Inflammatory macrophage treated with lipopolysaccharide for 4 hours (primary cell): ENCODE measurements at places on chromosomes 2 and 18.

DNA sequence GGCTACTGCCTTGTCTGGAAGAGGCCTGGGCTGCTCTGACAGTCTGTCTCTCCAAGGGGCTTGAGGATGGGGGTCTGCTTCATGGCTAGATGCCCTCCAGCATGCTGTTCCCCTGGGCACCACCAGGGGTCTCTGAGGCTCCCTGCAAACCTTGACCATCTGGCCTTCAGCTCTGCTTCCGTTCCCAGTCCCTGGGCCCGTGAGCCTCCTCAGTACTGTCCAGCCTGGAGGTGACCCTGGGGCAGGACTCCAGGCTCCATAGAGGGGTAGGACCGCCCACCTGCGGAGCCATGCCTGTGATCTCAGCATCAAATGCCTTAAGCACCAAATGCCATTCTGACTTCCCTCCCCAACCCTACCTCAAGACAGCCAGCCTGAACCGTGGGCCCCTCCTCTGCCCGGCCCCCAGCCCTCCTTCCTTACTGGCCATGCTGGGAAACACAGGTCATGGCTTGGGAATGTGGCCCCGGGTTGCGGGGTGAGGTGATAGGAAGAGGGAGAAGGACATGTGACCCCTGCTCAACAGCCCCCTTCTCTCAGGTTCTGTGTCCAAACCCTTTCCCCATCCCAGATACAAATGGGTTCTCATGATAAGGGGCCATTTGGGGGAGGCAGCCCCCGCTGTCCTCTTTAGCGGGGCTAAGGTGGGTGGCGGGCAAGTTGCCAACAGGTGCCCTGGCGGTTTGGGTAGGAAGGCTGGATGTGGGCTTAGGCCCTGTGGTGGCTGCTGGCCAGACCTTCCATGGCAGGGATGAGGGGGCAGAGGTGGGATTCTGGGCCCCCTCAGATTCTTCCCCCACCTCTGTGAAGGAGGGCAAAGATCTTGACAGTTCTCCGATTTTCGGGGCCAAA lies 25.0 kb downstream of the SPEG start:
- DNase-seq = peak; percentile 38

- DNase-seq = no peak
Observed at GRCh38 chr18:38494065-38494464, 928.5 kb upstream of the CELF4 start.

- DNase-seq = peak; percentile 31
Observed at GRCh38 chr2:26088038-26088643, 54.3 kb downstream of the RAB10 start.

GRCh38 chr2:45890819-45891218 lies 239.3 kb downstream of the PRKCE start:
- peak; percentile 82 for DNase-seq

- no peak for DNase-seq
Observed at GRCh38 chr2:133266041-133266925, 302.0 kb downstream of the NCKAP5 start.

GRCh38 chr2:149360106-149360505 lies 29.7 kb downstream of the LYPD6 start:
- DNase-seq = no peak

DNA sequence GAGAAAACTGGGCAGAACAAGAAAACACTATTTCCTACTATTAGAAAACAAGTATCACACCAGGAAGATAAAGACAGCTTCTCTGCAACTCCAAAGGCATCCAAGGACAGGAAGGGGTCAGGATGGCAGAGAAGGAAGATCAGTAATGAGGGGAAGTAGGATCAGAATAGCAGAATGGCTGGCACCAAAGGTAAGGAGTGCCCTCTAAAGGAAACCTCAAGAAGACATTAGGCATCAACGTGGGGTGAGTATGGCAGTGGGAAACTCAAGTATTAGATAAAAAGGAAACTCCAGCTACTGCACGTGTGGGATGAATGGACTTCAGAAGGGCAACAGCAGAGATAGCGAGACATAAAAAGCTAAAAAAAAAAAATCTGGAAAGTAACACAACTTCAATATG lies 25.9 kb downstream of the HDLBP start:
- no peak for DNase-seq

GRCh38 chr2:195824478-195824877 lies 167.5 kb downstream of the SLC39A10 start:
- DNase-seq = no peak

GRCh38 chr18:79575891-79576685 lies 103.5 kb upstream of the CTDP1 start:
- DNase-seq = no peak

DNA sequence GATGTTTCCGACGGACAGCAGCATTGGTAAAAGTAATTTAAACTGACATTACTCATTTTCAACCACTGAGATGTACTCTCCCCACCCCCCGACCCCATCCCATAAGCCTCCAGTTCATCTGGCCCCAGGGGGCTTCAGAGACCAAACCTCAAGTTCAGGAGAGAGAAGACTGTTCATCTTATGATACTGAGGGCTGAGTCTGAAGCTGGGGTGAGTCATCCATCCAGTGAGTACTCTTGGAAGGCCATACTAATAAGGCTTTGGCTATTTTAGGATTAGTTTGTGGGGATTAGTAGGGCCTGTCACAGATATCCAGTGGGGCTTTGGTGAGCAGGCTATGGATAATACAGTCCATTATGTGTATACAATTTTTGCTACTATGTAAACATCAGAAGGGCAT lies 125.3 kb upstream of the APCDD1 start:
- DNase-seq = no peak

DNA sequence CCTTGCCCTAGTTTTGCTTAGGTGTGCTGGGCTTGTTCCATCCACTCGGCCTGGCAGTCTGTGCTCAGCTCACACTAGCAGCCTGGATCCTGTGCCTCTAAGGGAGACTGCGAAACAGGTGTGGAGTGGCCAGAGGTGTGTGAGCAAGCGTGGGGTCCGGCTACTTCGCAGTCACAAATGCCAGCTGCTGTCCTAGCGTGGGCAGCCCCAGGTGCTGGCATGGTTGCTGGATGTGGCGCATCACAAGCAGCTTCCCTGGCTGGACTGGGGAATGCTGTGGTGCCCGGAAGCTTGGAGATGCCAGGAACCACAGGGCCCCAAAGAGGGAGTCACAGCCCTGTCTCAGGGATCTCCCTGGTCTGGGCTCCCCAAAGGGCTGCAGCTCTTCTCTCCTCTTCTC lies 119.0 kb upstream of the TMEFF2 start:
- DNase-seq = no peak

DNA sequence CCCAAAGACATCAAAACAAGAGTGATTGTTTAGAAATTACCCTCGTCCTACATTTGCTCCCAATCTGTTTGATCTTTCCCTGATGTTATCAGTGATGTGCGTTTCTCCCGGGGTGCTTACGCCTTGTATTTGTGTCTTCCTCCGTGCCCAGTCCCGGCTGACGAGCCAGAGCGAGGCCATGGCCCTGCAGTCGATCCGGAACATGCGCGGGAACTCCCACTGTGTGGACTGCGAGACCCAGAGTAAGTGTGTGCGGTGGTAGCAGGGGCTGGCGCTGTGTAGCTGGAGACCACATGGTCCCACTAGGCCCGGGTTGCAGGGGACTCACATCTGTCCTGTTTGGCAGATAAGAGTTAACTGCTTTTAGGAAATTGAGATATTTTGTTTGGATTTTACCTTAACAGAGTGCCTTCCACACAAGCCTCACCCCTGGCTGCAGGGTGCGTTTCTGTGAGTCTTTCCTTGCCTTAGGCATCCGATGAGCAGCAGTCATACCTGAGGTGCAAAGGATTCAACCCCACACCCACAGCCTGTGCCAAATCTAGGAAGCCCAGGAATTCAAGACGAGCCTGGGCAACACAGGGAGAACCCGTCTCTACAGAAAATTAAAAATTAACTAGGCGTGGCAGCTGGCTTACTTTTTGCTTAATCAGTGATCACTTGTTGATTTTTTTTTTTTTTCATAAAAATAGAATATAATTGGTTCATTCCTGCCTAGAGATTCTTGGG lies 127.4 kb downstream of the GBX2 start:
- no peak for DNase-seq

GRCh38 chr2:216159646-216160045 lies 50.5 kb downstream of the XRCC5 start:
- DNase-seq = peak; percentile 7

DNA sequence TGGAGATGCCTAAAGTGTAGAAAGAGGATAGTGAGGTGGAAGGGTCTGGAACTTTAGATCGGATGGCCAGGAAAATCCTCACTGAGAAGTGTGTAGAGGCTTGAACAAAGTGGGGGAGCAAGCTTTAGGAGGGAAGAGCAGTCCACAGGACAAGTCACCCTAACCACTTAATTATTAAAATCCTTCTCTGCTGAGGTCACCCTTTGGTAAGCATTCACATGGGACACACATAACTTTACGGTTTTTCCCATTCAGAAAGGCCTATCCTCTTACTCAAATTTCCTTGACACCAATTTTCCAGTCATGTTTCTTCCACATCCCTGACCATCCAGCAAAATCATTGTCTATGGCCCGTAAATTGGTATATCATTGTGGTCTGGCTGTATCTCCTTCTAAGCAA lies 31.0 kb upstream of the ZEB2 start:
- no peak for DNase-seq

GRCh38 chr2:62362561-62362960 lies 143.4 kb downstream of the TMEM17 start:
- DNase-seq = no peak

DNA sequence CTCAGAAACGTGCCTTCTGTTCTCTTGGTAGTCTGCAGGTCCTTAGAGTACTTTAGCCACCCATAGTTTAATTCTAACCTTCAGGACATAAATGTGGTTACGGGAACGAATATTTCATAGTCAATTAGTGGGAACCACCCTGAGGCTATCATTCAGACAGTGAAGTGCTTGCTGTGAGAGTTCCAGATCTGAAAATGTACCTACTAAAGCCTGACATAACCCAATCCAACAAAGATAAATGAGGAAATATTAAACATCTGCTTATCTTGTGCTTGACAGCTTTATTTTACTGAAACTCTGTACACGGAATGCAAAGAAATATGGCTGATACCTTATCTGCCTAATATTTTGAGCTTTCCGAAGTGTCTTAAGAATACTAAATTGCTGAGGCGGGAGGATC lies 43.0 kb downstream of the RAB27B start:
- no peak for DNase-seq

- DNase-seq = peak; percentile 51
Observed at GRCh38 chr2:47072018-47072691, 83.0 kb downstream of the STPG4 start.

DNA sequence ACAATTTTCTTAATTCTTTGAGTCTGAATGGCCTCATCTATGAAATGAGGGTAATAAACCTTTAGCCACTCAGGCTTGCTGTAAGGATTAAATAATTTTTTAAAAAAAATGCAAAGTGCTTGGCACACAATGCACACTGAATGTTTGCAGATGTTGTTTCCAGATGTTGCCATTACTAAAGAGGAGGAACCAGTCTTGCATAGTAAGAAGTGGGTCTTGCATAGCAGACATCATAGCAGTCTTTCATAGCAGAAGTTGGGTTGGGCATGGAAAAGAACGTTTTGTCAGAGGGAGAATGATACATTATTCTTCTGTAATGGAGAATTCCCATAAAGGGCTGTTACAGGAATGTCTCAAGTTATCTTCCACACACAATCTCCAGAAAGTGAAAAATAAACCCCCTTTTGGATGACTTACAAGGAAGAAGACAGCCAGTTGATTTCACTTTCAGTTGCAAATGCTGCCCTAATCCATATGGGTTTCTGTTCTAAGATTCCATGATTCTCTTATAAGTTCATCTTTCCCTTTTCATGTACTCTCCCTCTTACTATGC lies 327.7 kb downstream of the SUCLG1 start:
- no peak for DNase-seq

GRCh38 chr18:26342646-26343045 lies 116.4 kb downstream of the TAF4B start:
- DNase-seq = no peak

DNA sequence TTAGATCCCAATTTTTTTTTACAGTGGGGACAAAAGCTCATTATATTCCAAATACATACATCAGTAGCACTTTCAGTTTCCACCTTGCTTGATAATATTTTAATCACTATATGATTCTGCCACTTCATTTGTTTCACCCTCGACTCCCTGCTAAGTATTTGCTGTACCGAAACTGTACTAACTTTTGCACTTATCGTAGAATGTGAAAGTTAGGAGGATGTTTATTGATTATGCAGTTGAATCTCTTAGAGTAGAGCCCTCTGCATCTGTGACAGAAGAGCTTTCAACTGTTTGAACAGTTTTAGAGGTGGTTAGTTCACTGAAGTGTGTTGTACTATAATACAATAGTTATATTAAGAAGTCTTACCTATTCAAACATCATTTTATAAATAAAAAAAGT lies 20.8 kb downstream of the NCOA1 start:
- no peak for DNase-seq

- no peak for DNase-seq
Observed at GRCh38 chr2:157329524-157329923, 3.9 kb upstream of the ERMN start.

GRCh38 chr2:203802342-203803052 lies 65.1 kb upstream of the CTLA4 start:
- DNase-seq = peak; percentile 96

- DNase-seq = no peak
Observed at GRCh38 chr2:154329510-154329909, 369.0 kb upstream of the KCNJ3 start.

DNA sequence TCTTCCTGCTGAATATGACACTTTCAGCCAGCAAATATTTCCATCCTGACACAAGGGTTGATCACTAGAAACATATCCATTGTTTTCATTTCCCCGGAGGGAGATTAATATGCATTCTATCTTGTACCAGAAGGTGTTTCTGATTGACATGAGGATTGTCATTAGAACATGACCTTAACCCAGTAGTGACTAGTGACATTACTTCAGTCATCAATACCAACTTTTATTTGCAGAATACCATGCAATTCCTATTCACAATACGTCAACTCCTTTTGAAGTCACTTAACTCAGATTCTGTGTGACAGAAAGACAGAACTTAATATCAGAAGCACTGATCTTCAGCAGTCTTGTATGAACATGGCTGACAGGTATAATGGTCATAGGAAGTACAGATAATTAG lies 1108.9 kb upstream of the CRIM1 start:
- no peak for DNase-seq

DNA sequence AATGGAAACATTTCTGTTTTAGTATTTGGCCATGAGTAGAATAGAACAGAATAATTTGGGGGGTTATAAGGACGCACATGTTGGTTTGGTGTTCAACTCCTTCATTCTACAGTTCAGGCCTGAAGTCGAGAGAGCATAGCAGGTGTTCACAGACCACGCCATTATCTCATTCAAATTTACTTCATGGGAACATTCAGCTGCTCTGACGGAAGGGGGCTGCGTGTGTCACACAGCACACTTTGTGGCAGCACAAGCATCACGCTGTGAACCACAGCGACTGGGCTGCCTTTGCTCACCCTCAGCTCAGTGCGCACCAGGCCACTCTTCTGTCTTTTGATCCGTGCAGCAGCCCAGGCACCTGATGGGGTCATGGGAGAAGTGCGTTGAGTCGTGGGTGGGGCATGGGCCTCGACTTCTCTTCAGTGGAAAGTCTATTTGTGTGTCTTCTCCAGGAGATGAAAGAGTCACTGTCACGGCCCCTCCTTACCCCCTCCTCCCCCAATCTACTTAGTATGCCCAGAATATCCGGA lies 348.6 kb upstream of the SALL3 start:
- no peak for DNase-seq
